ENCODE measurements at places on chromosomes 7 and 10.

GRCh38 chr10:73167458-73167782 is 388 bp downstream of the ECD start:
- DNase-seq, result peak; percentile 52

GRCh38 chr7:107043921-107044346 is 571 bp upstream of the PRKAR2B start:
- no peak for DNase-seq

DNA sequence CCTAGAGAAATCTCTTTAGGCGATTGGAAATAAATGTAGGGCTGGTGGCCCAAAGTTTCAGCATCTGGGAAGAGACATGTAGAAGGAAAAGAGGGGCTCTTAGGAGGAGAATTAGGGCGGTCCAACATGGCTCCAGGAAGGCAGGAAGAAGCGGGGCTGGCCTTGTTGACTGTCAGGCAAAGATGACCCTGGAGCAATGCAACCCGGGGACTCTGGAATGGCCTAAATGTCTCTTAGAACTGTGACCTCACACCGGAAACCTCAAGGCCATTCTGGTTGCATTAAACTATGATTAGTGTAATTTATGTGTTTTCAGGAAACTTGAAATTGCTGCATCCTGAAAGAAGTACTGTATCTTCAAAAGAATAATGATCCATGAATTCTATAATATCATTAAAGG is 66.8 kb downstream of the NRP1 start:
- DNase-seq, result no peak

- DNase-seq, result peak; percentile 45
Measured at GRCh38 chr7:65251851-65252620, 121.6 kb upstream of the ZNF92 start.

DNA sequence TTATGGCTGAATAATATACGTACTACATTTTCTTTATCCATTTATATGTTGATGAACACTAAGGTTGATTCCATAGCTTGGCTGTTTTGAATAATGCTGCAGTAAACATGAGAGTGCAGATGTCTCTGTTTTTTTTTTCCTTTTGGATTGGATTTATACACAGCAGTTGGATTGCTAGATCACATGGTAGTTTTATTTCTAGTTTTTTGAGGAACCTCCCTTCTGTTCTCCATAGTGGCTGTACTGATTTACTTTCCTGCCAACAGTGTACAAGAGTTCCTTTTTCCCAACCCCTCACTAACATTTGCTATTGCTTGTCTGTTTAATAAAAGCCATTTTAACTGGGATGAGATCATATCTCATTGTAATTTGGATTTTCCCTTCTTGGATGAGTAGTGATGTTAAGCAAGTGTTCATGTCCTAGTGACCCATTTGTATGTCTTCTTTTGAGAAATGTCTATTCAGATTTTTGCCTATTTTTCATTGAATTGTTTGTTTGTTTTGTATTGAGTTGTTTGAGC is 36.0 kb downstream of the ABCA13 start:
- DNase-seq, result no peak

- DNase-seq, result no peak
Measured at GRCh38 chr7:38502289-38502688, 128.9 kb downstream of the AMPH start.

DNA sequence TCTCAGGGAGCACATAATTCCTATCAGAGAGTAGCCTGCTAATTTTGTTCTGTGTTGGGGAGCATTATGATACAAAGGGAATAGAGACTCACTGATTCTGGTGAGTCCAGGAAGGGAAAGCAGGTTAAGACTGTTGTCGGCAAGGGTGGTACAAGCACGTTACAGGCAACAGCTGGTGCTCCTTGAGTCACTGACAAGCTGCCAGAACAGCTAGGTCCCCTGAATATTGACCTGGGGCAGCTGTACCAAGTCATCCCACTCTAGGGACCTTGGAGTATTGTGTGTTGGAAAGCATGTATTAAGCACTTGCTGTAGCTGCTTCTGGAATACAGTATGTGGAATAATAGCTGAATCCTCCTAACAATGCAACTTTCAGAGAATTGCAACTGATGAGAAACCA is 37.0 kb upstream of the GLCCI1 start:
- no peak for DNase-seq

DNA sequence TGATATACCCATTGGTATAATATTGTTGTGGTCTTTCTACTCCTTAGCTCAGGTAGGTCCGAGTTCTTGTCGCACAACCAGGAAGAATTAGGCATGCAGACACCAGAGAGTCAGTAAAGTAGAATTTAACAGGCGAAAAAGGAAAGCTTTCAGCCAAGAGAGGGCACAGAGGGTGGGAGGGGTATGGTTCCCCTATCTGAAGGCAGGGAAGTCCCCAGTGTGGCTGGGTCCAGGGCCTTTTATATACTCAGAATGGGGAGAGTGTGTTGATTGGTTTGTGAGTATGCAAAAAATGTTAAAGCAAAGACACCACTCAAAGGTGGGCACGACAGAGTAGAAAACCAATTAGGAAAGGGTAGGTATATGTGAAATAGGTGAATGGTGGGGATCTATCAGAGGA is 53.9 kb downstream of the IMMP2L start:
- no peak for DNase-seq

DNA sequence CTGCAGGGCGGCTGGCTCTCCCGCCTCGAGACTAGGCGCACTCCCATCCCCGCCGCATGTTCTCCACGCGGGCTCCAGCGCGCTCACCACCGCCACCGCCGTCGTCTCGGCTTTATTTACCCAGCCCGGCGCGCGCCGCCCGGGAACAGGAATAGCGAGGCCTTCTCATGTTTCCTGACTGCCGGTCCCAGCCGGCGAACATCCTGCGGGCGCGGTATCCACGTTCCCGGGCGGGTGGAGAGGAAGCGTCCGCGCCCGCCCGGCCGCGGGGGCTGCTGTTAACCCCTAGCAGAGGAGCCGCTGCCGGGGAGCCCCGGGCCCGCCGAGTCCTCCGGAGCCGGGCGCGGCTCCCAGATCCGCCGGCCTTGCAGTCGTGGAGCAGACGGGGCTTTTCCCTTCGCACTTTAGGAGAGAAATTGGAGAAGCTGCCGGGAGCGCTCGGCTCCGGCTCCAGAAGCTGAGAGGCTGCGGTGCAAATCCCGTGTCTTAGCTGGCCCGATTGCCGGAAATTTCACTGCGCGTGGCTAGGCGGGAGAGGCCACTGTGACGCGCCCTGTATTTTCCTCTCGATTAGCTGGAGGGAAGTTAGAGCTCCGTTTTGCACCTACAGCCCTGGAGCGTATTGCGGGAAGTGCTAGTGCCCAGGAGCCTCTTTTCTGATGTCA is at the start of gene MKX:
TSS of gene MKX (minus strand) at position 88 of the 665 bp plus-strand sequence. CDS start 2,404 bp downstream, outside the sequence.
- peak; percentile 60 for DNase-seq

- no peak for DNase-seq
Measured at GRCh38 chr7:102973096-102973802, 60.4 kb downstream of the LRRC17 start.

GRCh38 chr10:121312587-121312986 is 285.7 kb downstream of the FGFR2 start:
- DNase-seq, result no peak

DNA sequence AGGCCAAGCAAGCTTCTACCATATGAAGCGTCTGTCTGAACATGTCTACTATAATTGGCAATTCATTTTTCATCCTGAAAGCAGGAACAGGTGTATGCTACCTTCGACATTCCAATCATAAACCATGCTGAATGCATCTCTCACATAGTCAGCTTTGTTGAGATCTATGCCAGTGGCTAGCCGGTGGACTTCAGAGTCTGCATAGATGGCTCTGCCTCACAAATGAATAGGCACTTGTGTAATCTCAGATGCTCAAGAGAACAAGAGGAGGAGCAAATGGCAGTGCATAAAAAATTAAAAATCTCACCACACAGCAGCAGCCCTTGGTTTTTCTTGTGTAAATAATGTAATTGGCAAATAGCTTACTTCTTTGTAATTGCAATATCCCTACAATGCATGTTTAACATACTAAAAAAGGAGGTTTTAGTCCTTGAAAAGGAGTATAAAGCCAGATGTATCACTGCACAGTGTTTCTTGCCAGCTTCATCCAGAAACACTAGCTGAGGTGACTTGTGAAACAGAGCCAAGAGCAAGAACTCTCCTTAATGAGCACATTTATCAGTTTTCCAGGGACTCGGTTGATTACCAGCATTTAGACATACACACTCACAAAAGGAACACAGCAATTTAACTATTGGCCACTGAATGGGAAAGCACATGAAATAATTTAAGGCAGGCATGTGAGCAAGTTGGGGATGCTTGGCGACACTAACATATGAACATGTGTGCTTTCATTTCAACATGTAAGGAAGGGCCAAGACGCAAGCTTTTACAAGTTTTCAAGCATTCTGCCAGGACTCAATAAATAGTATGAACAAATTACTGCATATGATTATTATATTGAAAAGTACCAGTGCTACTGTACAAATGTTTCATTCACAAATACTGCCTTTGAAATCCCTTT is 249.9 kb upstream of the PLXNA4 start:
- no peak for DNase-seq

- DNase-seq, result no peak
Measured at GRCh38 chr7:145737617-145738016, 379.0 kb upstream of the CNTNAP2 start.

- no peak for DNase-seq
Measured at GRCh38 chr10:22258471-22258870, 40.7 kb upstream of the EBLN1 start.

- DNase-seq, result no peak
Measured at GRCh38 chr7:52472006-52472620, 563.3 kb upstream of the POM121L12 start.

- no peak for DNase-seq
Measured at GRCh38 chr10:131141645-131142516, 169.6 kb downstream of the TCERG1L start.

- DNase-seq, result no peak
Measured at GRCh38 chr7:66403564-66403963, 198.4 kb downstream of the TPST1 start.

DNA sequence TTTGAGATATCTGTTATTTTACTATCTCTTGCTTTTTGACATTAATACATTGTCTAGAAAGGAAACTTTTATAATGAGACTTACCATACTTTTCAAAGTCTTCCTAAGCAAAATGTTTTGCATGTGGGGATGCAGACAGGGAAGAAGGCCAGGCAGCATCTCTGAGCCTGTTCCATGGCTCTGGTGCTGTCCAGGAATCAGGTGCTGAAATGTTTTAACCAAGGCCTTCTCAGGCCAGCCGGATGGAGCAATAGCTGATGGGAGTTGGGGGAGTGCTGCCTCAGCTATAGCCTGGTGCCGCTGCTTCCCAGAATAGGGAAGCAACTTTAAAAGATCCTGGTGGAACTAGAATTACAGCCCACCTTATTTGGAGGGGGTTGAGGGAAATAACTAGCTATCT is 38.5 kb downstream of the CRTAC1 start:
- peak; percentile 16 for DNase-seq

DNA sequence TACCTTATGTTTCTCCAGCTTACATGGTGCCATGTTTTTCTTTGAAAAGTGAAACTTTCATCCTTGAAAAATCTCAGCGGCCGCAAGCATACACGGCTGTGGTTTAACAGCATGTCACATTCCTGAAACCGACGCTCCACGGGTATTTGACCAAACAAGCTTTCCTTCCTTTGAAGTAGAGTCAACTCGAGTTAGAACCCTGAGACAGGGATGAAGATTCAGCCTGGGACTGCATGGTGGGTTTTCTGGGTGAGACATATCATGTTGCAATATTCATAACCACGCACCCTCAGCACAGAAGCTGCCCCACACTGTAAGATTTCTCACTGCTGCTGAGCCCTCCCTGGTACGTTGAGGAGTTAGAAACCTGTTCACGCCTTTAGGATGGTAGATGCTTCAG is 8.1 kb downstream of the CYP26A1 start:
- DNase-seq, result no peak

DNA sequence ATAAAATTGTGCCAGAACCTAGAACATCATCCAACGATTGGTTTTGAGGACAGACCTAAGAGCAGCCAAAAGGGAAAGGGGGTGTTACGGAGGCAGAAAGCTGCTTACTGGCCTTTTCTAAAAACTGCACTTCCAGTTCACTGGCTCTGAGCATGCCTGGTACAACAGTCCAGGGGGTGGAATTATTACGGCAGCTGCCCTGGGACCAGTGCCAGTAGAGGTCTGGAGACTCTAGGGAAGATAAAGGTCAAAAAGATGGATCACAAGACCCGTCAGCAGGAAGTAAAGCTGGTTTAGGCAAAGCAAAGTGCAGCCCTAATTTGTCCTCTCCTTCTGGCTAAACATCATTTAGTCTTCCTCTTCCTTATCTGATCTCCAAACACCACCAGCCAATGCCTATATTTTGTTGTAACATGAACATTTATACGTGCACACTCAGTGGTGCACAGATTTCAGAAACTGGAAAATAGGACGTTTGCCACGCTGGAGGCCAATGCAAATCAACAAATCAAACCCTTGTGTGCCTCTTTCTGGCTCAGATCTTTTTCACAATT is 216.4 kb upstream of the DPP6 start:
- DNase-seq, result no peak

- DNase-seq, result no peak
Measured at GRCh38 chr10:96618653-96619052, 31.8 kb upstream of the TM9SF3 start.

- no peak for DNase-seq
Measured at GRCh38 chr10:49655099-49655498, 24.4 kb upstream of the C10orf53 start.

DNA sequence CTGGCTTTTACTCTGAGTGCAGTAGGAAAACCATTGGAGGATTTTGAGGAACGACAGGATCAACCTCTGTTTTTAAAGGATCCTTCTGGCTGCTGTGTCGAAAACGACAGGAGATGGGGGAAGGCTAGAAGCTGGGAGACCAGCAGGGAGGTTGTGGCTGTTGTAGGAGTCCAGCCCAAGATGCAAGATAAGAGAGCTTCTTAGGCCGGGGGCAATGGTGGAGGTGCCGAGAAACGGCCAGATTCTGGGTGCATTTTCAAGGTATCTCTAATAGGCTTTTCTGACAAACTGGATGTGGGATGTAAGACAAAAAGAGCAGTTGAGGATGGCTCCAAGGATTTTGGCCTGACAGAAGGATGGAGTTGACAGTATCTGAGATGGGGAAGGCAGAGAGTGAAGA is 10.3 kb upstream of the PVRIG start:
- DNase-seq, result no peak

GRCh38 chr10:102450124-102450373 is 1.3 kb downstream of the C10orf95 start:
- no peak for DNase-seq

DNA sequence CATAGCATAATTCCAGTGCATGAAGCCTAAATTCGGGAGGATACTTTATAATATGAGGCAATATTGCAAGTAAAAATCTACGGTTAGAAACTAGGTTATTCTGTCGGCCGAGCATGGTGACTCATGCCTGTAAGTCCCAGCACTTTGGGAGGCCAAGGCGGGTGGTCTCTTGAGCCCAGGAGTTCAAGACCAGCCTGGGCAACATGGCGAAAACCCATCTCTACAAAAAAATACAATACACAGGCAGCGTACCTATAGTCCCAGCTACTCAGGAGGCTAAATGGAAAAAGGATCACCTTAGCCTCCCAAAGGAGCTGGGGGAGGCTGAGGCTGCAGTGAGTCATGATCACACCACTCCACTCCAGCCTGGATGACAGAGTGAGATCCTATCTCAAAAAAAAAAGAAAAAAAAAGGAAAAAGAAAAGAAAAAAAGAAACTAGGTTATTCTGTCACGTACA is 14.2 kb downstream of the SKAP2 start:
- DNase-seq, result no peak

- DNase-seq, result no peak
Measured at GRCh38 chr10:125479059-125479458, 203.9 kb downstream of the TEX36 start.
